ENCODE measurements at places on chromosomes 7 and 10.
A peak's percentile ranks its signal among the peaks of the same experiment; 100 is the strongest.

- no peak for DNase-seq
These were observed 1184.8 kb downstream of the GATA3 start for GRCh38 chr10:9239298-9239697.

DNA sequence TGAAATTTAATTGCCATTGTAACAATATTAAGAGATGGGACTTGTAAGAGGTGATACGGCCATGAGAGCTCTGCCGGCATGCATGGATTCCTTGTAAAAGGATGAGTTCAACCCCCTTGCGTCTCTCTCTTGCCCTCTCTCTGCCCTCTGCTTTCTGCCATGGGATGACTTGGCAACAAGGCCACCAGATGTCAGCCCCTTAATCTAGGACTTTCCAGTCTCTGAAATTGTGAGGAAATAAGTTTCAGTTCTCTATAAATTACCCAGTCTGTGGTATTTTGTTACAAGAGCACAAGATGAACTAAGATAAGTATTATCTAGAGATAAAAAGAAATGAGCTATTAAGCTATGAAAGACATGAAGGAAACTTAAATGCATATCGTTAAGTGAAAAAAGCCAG is 145.7 kb upstream of the AHR start:
- DNase-seq: no peak

DNA sequence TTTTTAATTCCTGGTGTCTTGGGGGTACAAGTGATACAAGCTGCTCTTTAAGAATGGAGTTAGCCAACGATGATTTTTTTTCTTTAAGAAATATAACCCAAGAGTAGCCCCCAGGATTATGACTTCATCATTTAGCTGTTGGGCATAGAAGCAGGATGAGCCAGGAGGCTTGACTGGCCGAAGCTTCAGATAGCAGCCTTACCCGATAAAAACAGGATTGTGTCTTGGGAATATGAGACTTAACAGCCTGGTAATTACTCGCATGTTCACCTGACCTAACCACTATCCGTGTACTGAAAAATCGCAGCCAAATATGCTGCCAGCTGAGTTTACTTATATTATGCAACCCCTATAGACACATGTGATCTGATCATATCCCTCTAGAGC is 346.0 kb upstream of the BMPER start:
- DNase-seq: no peak

GRCh38 chr10:47317251-47317650 is 5.0 kb upstream of the GDF2 start:
- no peak for DNase-seq

- no peak for DNase-seq
These were observed 80.4 kb downstream of the ZNRF2 start for GRCh38 chr7:30364773-30365172.

DNA sequence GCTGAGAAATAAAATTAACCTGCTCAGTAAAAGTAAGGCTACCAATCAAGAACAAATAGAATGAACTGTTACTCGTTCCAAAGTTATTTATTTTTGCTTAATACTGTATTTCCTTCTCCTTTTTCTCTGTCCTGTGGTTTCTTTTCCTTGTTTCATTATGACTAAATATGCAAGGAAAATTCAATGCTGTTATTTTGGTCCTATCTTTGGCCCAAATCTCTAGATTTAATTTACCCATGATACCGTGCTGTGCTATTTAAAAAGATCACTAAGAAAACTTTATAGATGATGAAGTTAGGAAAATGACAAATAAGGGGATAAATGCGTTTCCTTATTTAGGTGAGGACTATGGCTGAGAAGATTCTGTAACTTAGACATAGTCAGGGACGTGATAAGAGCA is 45.3 kb upstream of the FAM133B start:
- DNase-seq: no peak

GRCh38 chr7:76020031-76020714 is 25.8 kb upstream of the TMEM120A start:
- DNase-seq: peak; percentile 61

DNA sequence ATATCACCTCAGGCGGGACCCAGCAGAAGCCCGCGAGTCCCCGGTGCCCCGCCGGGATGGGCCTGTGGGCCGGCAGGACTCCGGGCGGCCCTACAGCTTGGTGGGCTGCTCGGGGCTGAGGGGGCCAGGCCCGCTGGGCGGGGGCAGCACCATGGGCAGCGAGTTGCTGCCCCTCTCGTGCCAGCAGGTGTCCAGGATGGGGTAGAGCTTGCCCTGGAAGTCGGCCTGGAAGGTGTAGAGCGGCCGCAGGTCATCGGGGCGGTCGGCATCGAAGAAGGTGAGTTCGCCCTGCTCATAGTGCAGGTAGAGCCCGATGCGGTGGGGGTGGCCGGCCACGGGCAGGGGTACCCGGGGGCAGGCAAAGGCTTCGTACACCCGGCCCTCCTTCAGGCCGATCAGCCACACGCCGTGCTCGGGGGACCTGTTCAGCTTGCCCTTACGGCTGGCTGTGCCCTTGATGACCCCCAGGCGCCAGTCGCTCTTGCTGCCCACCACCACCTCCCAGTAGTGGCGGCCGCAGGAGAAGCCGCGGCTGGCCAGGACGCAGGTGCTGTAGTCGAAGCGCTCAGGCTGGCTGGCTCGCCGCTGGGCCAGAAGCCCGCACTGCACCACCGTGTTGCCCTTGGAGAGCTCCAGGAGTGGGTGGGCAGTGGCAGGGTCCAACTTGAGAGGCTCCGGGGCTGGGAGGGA is 4.3 kb upstream of the NSUN5 start:
- no peak for DNase-seq

- peak; percentile 80 for DNase-seq
These were observed 1.2 kb upstream of the ATP6V0E2 start for GRCh38 chr7:149872419-149873073.

- peak; percentile 87 for DNase-seq
These were observed 1.3 kb downstream of the SEMA3D start for GRCh38 chr7:85185424-85186082.

DNA sequence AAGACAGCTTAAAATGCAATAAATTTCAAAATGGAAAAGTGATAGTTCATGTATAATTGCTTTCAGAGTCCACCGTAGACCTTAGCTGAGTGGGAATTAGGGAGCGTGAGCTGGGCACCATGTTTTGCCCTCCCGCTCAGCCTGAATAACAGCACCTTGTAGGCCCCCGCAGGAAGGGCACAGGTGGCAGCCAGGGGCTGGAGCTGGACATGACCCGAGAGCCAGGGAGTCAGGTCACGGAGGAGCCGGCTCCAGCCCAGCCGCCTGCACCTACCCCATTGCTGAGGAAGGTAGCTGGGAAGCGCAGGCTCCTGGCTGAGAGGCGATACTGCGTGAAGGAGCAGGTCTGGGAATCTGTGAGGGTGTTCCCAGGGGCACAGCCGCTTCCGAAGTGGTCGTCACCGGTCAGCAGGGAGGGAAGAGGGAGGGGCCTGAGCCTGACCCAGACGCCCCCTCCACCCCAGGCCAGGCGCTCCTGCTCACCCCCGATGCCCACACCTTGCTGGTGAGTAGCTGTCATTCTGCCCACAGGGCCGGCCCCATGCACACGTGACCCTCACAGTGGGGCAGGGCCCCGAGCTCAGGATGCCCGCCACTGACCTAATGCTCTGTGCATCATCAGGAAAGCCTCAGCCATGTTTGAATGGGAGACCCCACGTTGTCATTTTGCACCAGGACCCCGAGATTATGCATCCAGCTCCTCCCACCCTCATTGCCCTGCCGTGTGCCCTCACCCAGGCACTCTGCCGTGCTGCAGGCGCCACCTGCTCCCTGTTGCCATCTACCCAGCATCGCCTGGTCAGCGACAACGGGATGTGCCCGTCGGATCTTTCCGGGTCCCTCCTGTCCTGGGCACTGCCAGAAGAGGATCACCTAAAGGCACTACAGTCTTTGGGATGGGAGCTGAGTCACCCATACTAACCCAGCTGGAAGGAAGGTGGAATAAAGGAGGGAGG is 129.2 kb upstream of the TCERG1L start:
- no peak for DNase-seq

- no peak for DNase-seq
These were observed 6.5 kb downstream of the ZC3HAV1L start for GRCh38 chr7:139029353-139029752.

DNA sequence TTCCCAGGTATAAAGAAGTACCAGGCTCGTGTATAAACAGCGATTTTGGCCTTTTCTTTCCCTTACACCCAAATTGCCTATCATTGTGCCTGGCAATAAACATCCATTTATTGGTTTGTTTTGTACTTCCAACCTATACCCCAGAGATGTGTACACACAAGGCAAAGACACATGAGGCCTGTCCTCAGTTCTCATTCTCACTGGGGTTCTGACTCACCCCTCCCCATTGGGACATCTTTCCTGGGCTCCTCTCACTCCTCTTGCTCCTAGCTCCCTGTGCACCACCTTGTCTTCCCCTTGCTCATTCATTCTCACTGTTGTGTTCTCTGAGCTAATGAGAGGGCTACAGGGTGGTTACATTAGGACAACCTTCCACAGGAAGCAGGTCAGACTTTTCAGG is 240.7 kb downstream of the ANK3 start:
- DNase-seq: no peak

DNA sequence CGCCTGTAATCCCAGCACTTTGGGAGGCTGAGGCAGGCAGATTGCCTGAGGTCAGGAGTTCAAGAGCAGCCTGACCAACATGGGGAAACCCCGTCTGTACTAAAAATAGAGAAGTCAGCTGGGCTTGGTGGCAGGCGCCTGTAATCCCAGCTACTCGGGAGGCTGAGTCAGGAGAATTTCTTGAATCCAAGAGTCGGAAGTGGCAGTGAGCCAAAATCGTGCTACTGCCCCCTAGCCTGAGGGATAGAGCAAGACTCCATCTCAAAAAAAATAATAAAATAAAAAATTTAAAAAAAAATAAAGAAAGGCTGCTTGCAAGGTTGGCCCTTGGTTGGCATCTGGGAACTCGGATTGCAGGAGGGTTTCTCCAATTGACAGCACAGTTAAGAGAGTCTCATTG is 221.6 kb downstream of the DGKI start:
- DNase-seq: peak; percentile 12

GRCh38 chr7:25775999-25776743 is 375.8 kb upstream of the NFE2L3 start:
- DNase-seq: no peak

- peak; percentile 53 for DNase-seq
These were observed at the start of gene JAZF1 for GRCh38 chr7:28180364-28181147. Gene JAZF1 (minus strand): TSS chr7:28180795.
